Left forelimb (tissue), 1 donor: ENCODE measurements at places on chromosomes 2 and 18.

DNA sequence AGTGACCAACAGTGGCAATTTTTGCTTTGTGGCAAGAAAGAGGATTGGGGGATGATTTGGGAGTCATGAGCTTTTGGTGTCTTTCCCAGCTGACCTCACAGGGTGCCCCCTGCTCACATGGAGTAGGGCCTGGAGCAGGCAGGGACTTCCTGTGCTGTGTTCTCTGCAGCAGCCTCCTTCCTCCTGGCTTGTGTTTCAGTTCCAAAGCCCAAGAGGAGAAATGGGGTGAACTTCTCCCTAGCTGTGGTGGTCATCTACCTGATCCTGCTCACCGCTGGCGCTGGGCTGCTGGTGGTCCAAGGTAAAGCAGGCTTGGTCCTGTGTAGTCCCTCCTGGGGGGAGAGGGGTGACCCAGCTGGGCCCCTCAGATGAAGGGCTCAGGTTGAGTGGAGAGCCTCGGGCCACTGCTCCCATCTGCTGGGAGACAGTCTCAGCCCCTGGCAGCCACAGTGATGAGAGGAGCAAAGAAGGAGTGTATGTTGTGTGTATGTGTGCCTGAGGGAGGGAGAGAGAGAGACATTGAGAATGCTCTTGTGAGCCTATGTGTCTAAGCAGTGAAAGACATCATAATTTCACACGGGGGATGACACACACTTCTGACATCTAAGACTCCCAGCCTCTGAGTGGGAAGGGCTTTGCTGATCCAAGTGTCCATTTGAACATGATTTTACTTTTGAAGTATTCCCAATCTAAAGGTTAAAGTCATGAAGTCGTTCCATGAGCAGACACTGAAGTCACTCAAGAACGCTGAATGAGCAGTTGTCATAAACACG is 27.2 kb downstream of the MARCO start:
- DNase-seq: no peak

GRCh38 chr2:165897726-165898125 is 55.9 kb downstream of the TTC21B start:
- no peak for DNase-seq

- no peak for DNase-seq
These were observed 470.8 kb downstream of the DLGAP1 start for GRCh38 chr18:3984163-3984757.

GRCh38 chr2:58569475-58570185 is 328.5 kb upstream of the FANCL start:
- DNase-seq: no peak

DNA sequence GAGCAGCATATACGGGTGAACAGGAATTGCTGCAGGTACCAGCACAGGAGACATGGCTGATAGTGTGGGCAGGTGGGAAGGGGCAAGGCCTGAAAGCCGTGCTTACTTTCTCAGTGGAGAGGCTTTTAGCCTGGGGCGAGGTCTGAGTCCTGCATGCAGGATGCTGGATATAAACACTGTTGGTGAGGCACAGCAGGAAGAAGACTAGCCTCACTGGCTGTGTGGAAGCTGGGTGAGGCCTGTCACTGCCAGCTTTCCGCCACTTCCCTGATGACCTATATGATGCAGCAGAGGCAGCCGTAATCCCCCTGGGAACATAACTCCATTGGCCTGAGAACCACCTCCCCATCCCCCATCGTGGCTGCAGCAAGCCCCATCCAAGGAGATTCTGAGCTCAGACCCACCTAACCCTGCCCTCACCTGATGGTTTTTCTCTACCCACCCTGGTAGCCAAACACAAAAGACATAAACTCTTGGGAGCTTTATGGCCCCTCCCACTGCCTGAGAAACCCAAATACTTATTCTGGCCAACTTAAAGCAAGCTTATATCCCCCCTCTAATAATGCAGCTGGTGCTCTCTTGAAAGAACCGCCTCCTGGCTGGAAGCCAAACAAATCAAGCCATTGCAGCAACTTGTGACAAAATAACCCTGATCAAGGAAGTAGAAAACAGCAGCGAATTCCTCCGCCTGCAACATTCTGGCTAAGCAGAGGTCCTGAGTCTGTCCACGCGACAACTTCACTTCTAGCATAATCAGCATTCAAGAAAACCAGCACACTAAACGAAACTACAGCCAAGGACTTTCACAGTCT is 54.6 kb upstream of the DSC1 start:
- DNase-seq: no peak

DNA sequence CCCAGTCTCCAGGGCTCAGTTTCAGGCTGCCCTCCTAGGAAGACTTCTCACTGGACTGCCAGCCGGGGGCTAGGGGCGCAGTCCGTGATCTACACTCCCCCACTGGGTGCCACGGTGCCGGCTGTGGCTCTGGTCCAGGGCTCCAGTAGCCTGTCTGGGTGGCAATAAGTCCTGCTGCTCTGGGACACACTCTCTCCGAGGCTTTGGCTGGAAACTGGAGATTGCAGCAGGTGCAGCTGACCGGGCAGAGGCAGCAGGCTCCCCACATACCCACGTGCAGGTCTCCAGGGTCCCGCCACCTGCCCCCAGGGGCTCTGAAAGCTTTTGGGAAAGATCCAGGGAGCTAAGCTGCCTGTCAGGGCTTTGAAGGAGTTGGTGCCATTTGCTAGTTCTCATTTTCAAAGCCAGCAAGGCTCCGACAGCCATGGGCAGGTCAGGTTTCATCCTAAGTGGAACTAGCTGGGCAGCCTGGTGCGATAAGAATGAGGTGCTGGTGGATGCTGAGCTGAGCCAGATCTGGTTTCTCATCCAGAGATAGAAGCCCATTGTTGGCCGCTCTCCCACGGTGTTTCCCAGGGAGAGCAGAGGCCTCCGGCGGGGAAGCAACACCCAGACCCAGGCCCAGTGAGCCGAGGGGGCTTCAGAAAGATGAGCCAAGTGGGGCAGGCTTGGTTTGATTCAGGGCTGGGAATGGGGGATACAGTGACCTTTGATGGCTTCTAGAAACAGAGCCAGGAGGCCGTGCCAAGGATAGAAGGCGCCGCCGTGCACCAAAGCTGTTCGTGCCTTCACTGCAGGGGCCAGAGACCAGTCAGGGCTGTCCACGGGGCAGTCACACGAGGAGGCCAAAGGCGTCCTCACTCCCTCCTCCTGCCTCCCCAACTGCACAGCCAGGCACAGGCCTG is 141.7 kb upstream of the GPC1 start:
- peak; percentile 64 for DNase-seq

DNA sequence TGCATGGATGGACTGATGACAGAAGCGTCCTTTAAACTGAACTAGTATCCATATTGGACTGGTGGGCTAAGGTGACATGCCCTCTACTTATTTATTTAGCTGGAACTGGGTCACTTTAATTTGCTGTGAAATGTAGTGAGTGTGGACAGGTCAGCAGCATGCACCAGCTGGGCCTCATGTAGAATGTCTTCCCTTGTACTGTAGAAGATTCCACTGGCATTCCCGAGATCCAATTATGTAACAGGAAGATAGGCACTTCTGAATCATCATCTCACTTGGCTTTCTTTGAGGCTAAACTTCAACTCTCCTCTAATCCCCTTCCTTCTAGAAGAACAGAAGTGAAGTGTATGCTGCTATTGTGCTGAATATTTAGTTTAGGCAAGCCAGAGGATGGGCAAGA is 296.2 kb downstream of the SLC8A1 start:
- no peak for DNase-seq

DNA sequence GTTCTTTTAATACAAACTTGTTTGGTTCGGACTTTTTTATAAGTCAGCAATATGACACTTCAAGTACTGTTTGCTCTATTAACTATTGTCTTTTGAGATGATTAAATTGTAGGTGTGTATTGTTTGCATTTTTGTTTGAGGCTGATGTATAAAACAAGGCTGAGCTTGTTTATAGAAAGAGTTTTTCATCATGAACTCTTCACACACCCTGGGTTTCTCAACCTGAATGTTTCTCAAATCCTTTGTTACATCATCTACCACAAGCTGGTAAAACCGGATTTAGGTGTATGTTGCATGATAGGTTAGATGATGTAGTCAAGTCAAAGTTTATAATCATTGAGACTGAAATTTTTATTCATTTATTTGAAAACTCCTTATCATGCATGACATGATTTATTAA is 335.2 kb upstream of the LRATD1 start:
- no peak for DNase-seq

DNA sequence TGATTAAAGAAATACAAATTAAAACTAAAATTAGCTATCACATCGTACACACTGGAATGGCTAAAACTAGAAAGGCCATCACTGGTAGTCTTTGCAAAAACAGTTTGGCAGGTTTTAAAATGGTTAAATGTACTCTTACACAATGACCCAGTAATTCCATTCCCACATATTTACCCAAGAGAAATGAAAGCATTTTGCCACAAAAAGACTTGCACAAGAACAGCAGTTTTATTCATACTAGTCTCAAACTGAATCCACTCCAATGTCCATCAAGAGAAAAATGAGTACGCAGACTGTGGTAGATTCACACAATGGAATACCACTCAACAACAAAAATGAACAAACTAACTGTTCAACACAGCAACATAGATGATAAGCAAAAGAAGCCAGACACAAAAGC is 29.1 kb downstream of the SP140L start:
- no peak for DNase-seq
